ENCODE measurements at places on chromosomes 5 and 9.

DNA sequence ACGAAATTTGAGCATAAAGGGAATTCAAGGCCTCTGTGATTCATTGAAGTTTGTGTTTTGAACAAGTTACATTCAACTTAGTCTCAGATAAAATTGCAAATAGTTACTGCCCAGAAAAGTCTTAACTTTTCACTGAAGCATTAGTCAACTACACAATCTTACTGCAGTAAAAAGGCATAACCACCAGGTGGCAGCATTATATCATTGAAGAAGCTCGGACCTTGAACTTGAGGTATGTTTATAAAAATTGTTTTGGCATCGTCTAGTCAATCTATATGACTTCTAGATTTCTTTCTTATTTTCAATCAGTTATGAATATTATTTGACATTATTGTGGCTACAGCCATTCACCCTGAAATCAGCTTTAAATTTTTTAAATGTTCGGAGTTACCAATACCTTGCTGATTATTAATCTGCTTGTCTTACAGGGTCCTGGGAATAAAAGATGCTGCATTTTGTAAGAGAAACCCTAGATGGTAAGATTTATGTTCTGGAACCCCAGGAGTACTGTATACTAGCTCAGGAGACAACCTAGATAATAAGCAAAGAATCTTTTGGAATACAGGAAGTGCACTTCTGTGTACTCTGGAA is 83.9 kb upstream of the GRAMD2B start:
- DNase-seq, result peak; percentile 36

DNA sequence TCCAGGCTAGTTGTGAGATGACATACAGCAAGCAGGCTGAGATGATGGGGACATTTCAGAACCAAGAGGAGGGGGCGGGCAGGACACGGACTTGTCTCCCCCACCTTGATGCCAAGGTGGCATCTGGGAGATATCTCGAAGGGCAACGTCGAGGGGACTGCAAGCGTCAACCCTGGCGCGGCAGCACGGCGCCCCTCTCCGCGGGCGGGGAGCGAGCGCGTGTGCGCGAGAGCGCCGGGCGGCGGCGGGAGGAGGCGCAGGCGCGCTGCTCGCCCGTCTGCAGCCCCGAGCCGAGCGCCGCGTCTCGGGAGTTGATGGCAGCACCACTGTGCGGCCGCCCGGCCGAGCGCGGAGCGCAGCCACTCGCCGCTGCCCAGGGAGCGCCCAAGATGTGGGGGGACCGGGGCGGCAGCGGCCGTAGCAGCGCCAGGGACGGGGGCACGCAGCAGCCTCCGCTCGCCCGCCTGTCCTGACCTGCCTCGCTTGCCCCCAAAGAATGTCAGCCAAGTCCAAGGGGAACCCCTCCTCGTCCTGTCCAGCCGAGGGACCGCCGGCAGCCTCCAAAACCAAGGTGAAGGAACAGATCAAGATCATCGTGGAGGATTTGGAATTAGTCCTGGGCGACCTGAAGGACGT is at the start of gene PRR16:
TSS of gene PRR16 (plus strand) at position 310 of the 636 bp plus-strand sequence.
- peak; percentile 55 for DNase-seq

- DNase-seq, result peak; percentile 60
Observed at GRCh38 chr5:174690271-174690670, 34.1 kb upstream of the MSX2 start.

DNA sequence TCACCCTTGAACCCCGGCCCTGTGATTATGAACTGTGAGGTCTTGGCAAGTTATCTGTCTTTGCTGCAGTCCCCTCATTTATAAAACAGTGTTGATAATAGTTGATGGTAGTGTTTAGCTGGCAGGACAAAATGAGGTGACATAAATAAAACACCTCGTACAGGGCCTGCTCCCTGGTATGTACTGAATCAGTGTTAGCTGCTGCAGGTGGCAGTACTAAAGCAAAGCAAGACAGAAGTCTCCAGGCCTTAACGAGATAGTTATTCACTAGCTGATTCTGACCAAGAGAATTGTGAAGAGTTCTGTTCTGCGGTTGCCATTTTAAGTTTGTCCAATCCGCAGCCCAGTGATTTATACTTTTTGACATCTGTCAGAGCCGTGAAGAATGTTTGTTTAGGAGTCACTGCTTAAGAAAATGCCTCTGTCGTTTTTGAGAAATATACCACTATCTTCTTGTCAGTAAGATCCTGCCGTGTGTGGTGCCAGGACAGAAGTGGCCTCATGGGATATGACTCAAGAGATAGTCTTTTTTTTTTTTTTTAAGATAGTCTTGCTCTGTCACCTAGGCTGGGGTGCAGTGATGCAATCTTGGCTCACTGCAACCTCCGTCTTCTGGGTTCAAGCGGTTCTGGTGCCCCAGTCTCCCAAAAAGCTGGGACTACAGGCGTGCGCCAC is 75.9 kb downstream of the KDM4C start:
- no peak for DNase-seq

GRCh38 chr5:177128551-177128981 is 5.0 kb upstream of the NSD1 start:
- DNase-seq, result no peak

GRCh38 chr9:114507726-114508125 is 2.5 kb upstream of the WHRN start:
- DNase-seq, result peak; percentile 74

- DNase-seq, result peak; percentile 33
Observed at GRCh38 chr5:170745481-170746071, 37.9 kb upstream of the GABRP start.

DNA sequence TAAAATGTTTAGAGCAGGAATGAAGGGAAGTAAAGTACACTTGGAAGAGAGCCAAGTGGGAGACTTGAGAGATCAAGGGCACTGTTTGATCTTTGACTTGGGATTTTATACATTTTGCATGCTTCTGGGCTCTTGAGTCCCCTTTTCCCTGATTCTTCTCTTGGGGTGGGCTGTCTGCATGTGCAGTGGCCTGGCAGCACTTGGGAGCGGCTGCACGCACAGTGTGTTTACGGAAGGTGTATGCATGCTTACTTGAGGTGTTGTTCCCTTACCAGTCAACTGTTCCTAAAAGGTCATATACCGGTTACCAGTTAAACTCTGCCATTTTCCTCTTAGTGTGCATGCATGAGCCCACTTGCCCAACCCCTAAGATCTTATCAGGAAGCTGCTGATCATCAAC is 377.7 kb downstream of the CYLC2 start:
- no peak for DNase-seq

GRCh38 chr9:116842658-116843057 is 155.6 kb downstream of the TRIM32 start:
- no peak for DNase-seq

GRCh38 chr5:147437161-147437596 is 72.7 kb downstream of the DPYSL3 start:
- no peak for DNase-seq

- no peak for DNase-seq
Observed at GRCh38 chr9:94767331-94768072, 41.0 kb downstream of the AOPEP start.

DNA sequence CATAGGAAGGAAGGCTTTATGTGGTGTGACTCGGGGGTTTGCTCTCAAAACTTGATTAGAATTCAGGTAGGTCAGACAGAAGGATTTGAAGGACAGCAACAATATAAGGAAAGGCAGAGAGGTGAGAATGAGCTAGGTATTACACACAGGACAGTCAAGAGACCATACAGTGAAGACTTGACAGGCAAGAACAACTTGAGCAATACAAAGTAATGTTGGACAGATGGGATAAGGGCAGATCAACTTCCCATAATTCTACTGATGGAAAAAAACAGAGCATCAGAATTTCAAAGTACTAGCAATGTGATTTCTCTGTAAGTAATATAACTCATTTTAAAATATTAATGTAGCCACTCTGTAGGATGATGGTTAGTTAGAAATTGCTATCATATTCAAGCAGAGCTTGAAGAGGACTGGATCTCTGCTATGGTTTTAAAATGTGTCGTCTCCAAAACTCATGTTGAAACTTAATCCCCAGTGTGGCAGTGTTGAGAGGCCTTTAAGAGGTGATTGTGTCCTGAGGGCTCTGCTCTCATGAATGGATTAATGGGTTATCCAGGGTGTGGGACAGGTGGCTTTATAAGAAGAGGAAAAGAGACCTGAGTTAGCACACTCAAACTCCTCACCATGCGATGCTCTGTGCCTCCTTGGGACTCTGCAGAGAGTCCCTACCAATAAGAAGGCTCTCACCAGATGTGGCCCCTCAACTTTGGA is 22.4 kb upstream of the HOMER1 start:
- DNase-seq, result no peak

GRCh38 chr5:77864997-77865396 is 88.9 kb upstream of the TBCA start:
- DNase-seq, result no peak

GRCh38 chr5:151682240-151682639 is 4.5 kb downstream of the SPARC start:
- no peak for DNase-seq

DNA sequence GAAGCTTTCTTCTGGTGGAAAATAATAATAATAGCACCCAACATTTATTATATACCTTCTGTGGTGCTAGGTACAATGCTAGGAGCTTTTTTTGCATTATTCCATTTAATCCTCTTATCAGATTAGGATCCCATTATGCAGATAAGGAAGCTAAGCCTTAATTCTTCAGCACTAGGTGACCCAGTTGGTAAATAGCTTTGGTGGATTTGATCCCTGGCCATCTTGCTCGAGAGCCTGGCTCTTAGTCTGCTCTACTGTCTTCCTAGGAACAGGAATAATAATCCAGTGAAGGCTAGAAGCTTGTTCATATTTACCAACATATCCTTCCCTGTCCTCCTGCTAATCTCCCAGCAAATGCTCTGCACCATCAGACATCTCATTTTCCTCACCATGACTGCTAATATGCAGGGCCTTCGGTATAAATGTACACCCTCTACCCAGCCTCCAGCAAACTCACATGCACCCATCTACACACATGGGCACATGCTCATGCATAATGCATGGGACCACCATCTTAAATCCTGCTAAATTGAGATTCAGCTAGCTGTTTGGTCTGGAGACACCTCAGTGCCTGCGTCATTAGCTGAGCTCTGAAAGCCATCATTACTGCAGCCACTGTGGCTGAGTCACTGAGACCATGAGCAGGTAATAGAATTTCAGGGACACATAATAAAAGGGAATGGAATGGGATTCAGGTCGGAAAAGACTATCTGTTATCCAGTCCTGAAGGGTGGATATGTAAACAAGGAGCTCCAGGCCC is 87.5 kb downstream of the TRIM32 start:
- no peak for DNase-seq

GRCh38 chr9:126673689-126674364 is 60.1 kb downstream of the LMX1B start:
- peak; percentile 89 for DNase-seq

- no peak for DNase-seq
Observed at GRCh38 chr9:108786322-108786721, 69.5 kb downstream of the ACTL7B start.

- DNase-seq, result no peak
Observed at GRCh38 chr9:15370466-15371447, 51.9 kb upstream of the SNAPC3 start.

DNA sequence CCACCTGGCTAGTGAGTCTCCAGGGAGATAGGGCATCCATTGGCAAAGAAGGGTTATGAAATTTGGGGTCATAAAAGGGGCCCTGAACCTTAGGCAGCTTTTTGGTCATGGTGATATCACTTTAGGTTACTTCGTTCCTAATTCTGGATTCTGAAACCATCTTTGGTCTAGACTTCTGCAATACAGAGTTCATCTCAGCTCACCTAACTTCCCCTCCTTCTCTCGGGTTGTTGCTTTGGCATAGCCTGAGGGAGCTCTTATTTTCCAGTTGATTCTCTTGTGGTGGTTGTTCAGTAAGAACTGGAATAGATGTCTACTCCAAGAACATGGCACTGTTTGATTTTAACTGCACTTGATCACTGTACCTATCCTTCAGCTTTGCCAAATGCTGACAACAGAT is 148.9 kb upstream of the RUSC2 start:
- no peak for DNase-seq

DNA sequence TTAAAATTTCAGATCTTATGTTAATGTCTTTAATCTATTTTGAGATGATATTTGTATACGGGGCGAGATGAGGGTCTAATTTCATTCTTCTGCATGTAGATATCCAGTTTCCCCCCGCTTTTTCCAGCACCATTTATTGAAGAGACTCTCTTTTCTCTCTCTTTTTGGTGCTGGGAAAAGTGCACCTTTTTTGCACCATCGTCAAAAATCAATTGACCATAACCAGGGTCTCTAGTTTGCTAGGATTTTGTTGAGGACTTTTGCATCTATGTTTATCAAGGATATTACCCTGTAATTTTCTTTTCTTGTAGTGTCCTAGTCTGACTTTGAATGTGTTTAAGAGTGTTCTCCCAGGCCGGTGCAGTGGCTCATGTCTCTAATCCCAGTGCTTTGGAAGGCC is 93.3 kb downstream of the STX17 start:
- DNase-seq, result no peak

- no peak for DNase-seq
Observed at GRCh38 chr5:154487541-154487940, 9.5 kb upstream of the HAND1 start.

- DNase-seq, result no peak
Observed at GRCh38 chr5:53035868-53036381, 46.8 kb downstream of the ITGA2 start.

DNA sequence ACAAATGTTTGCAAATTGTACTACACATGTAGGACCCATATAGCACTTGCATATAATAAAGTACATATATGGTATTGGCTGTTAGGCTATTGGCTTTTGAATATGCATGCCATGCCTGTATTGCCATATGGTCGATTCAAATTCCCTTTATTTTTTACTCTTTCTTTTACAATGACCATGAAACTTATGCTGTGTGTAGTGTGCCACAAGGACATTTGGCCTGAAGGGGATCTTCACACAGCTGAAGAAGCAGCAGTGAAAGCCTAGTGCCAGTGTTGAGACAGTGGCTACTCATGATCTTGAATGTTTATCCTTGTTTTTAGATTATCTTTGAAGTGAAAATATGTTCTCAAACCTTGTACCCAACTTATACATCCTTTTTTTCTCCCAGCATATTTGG is 20.5 kb downstream of the TGFBR1 start:
- no peak for DNase-seq

GRCh38 chr9:92965061-92965758 is 17.9 kb downstream of the FGD3 start:
- no peak for DNase-seq

DNA sequence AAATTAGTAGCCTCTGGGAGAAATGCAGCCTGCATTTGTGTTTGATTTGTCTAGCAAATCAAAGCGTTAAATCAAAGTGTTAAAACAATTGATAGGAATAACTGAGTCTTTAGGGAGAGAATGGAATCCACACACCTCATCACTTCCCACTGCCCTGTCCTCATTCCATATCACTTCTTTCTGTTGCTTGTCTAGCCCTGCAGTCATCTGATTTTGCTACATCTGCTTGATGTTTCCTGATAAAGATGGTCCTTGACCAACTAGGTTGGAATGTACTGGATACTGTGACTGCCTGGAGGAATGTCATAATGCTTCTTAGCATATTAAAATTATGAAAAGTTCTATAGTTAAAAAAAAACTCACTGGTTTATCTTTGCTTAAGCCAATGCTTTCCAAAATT is 119.9 kb downstream of the DOCK2 start:
- no peak for DNase-seq

GRCh38 chr9:107425101-107426025 is 64.2 kb downstream of the KLF4 start:
- DNase-seq, result no peak
